ENCODE measurements at places on chromosomes 3 and 15.
A peak's percentile ranks its signal among the peaks of the same experiment; 100 is the strongest.

DNA sequence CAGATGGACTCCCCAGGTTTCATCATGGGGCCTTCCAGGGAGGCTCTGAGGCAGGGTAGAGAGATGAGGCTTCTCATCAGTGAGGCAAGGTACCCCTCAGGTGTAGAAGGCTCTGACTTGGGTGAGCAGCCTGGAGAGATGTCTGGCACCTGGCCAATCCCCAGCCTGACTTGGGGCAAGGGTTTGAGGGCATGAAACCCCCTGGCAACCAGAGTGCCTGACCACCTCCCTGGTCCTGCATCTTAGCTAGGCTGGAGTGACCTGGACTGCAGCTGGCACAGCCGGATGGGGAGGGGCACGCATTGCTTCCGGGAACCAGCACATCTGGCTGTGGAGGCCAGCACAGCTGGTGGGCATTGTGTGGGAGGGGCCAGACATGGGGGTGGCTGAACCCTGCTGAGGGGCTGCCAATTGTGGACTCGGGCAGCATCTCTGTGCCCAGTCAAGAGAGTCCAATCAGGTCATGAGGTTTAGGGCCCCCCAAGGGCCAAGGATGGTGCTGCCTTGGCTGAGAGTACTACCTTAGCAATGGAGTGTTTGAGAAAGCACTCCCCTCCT is 1.9 kb downstream of the ZBTB47 start:
- DNase-seq = no peak

DNA sequence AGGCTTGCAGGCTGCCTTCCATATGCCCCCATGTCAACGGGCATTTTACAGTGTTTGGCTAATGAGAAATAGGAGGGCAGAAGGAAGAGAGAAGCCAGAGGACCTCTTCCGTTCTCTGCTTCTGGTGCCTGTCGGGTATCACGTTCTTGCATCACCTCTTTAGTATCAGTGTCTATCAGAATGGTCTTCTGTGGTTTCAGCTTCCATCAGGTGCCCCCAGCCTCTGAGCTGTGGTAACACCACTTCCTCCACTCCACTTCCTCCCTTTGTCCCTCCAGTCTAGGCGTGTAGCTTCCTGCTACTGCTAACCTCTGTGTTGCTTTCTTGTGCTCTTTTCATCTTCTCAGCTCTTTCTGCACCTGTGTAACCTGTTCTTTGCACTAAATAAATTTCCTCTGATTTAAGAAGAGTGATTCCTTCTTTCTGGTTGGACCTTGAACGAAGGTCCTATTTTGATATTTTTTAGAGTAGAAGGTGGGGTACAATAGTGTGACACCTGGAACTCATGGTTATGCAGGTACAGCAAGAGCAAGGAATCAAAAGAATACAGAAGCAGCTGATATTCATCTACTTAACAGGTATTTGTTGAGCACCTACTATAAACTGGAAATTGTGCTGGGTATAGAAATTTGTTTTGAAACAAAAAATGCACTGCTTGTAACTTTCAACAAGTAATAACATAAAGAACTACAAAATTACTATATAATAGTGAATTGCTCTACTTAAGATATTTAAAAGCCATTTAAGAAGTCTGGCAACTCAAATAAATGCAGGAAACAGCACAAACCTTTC is 27.4 kb upstream of the FOXB1 start:
- DNase-seq = peak; percentile 47

DNA sequence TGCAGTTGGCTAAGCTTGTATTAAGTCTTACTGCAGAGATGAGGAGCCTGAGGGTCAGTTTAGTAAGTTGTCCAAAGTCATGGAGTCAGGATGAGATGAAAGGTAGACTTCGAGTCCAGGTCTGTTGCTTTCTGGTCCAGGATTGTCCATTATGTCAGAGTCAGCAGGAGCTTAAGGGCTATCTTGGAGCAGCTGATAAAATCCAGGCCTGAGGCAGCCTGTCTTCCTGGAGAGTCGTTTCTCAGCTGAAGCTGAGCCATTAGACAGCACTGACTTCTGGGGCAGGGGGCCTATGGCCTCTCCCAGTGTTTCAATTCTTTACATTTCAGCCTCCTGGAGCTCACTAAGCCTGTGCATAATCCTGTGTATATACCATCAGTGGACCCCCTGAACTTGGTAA is 219.5 kb upstream of the GAP43 start:
- DNase-seq = no peak

GRCh38 chr3:148178503-148178902 is 519.2 kb upstream of the AGTR1 start:
- DNase-seq = no peak

- DNase-seq = no peak
These were observed 365.1 kb upstream of the PLSCR5 start for GRCh38 chr3:146970236-146970635.

DNA sequence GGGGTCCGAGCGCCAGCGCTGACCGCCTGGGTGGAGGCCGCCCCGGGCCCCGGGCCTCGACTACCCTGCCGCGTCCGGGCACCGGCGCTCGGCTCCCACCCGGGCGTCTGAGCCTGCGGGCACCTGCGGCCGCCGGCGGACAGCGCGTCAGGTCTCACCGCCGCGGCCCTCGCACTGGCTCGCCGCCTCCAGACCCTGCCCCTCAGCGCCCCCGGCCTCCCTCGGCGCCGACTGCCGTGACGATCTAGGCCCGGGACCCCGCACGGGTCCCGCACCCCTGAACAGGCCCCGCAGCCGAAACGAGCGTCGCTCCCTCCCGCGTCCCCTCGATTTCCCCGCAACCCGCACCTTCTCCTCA is 297 bp downstream of the PRC1 start:
- no peak for DNase-seq

GRCh38 chr3:61979638-61980037 is 393.7 kb downstream of the FEZF2 start:
- no peak for DNase-seq

- DNase-seq = no peak
These were observed 84.9 kb downstream of the LRIG1 start for GRCh38 chr3:66415867-66416428.

- no peak for DNase-seq
These were observed 71.4 kb upstream of the P3H2 start for GRCh38 chr3:190192087-190192486.

- no peak for DNase-seq
These were observed 103.6 kb upstream of the THSD4 start for GRCh38 chr15:71011503-71012155.

- no peak for DNase-seq
These were observed 71.4 kb downstream of the KLF13 start for GRCh38 chr15:31397851-31398661.

DNA sequence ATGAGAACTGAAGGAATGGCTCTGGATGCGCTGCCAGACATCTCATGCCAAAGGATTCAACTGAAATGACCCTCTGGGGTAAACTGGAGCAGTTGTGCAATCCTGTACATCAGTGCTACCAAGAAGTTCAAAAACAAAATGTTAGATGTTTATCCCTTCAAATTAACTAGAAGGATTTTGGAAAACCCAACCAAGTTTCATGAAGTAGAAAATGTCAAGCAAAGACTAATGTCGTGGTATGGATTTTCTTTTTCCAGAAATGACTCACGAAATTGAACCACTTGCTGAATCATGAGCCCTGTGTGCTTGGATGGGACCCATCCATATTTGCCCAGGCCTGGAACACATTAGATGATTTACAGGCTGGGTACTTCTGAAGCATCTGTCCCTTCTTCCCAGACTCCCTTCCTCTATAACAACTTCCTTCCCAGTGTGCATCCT is 101.6 kb downstream of the LRTM1 start:
- no peak for DNase-seq

DNA sequence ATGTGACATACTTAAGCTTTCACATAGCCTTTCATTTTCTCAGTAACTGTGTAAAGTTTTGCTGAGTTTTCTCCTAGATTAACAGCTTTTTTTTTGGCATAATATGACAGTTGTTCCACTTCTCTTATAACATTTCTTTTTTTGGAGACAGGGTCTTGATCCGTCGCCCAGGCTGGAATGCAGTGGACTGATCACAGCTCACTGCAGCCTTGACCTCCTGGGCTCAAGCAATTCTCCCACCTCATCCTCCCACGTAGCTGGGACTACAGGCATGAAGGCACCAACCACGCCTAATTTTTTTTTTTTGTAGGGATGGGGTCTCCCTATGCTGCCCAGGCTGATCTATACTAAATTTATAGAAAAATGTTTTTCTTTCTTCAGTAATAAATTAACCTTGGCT is 30.1 kb downstream of the DLG1 start:
- DNase-seq = no peak

GRCh38 chr3:148026009-148026588 is 616.9 kb downstream of the ZIC1 start:
- no peak for DNase-seq

DNA sequence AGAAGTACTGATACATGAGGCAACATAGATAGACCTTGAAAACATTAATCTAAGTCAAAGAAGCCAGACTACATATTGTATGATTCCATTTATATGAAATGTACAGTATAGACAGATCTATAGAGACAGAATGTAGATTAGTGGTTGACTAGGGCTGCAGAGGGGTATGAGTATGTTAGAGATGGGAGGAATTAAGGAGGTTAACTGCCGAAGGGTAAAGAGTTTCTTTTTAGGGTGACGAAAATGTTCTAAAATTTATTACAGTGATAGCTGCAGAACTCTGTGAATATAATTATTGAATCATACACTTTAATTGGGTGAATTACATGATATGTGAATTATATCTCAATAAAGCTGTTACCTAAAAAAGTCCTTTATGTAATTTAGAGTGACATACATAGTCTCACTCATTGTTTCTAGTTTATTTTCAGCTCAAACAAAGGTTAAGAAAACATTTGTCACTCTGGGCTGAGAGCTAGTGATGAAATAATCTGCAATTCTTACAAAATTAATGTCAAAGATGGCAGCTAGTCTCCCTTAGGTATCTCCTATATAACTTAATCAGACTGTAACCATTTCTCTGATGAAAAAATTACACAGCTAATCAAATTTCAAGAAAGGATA is 61.4 kb downstream of the DENND4A start:
- DNase-seq = no peak

GRCh38 chr15:39666677-39667076 is 85.8 kb downstream of the THBS1 start:
- DNase-seq = no peak

DNA sequence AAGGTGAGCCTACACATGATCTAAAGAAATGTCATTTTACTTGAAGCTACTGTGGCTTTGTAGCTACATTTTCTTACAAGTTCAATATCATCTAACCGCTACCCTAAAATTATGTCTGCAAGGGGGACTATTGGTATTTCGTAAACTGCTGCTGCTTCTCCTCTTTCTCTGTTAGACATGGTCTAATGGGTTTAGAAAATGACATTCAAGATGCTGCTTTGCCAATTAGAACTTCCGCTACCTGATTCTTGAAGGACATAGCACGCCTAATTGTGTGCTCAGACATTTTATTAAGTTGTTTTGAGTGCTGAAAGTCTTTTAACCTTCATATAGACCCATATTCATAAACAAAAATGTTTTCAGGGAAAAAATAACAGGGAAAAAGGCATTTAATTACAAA is 283.7 kb upstream of the ICE2 start:
- no peak for DNase-seq

- DNase-seq = no peak
These were observed 9.8 kb upstream of the FNDC3B start for GRCh38 chr3:172029425-172030098.

- no peak for DNase-seq
These were observed 856.2 kb downstream of the TUSC7 start for GRCh38 chr3:117565777-117566176.

- DNase-seq = no peak
These were observed 338.0 kb downstream of the SHQ1 start for GRCh38 chr3:72510247-72510646.

DNA sequence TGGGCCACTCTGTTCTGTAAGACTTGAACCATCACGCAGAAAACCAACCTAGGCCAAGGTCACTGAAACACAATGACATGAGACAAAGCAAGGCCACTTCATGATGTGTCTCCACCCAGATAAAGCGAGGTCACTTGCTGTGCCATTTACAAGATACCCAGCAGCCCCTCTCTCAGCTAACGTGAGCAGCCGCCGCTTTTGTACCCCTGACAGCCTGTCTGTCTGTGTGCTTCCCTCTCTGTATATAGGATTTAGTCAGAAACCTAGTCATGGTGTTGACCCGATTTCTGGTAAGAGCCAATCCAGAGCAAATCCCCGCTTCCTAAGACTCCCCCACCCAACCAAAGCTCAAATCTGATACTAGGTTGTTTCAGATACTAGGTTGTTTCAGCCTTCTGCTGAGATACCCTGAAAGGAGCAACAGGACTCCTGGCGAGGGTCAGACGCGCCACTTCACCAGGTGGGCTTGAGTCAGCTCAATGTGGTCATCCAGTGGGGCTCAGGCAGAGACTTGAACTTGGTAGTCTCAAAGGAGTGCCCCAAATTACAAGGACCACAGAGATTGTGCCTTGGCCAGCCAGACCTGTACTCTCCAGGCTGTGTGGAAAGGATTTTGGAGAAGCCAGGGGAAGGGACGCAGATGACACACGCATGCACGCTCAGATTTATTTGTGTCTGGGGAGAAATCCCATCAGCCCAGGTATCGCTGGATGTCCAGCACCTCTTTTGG is 3.1 kb upstream of the ZXDC start:
- DNase-seq = no peak

DNA sequence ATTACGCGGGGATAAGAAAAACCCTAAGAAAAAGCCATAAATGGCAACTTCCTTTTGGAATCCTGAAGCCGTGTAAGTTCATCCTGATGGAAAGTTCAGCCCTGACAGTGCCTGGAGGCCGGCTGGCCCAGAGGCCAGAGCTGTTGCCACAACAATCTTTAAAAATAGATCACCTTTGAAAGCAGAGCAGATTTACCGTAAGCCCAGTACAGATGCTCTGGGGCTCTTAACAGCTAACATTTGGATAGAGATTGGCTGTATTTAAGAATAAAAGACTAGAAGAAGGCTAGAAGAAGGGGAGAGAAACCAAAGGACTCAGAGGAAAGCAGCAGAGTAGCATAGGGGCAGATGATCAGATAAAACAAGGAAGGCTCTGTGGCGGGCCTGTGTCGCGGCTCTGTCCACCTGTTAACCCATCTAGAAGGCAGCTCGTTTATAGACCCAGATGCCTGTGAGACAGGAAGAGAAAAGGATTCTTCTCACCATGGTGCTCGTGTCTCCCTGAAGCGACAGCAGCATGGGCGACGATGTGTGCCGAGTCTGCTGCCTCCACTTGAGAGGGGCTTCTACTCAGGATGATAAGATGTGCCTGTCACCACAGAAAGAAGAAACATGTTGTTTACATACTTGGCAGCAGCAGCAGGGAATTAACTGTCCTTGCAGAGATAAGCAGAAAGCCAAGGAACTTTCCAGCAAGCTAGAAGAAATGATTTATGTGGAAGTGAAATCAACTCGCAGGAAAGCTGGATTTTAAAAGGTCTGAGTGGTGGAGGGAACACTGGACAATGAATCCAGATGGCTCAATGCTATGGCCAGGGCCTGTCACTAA is 69.9 kb downstream of the SYNM start:
- no peak for DNase-seq

GRCh38 chr15:40296561-40297230 is 11.0 kb downstream of the PLCB2 start:
- no peak for DNase-seq

All from T-cell (primary cell).